Activated T-helper 1 cell treated with Interleukin-2 at 50 U/mL for 16 hours (primary cell): ENCODE measurements at places on chromosomes 6 and 20.

- no peak for DNase-seq
Observed at GRCh38 chr6:132410830-132411229, 9.6 kb upstream of the MOXD1 start.

DNA sequence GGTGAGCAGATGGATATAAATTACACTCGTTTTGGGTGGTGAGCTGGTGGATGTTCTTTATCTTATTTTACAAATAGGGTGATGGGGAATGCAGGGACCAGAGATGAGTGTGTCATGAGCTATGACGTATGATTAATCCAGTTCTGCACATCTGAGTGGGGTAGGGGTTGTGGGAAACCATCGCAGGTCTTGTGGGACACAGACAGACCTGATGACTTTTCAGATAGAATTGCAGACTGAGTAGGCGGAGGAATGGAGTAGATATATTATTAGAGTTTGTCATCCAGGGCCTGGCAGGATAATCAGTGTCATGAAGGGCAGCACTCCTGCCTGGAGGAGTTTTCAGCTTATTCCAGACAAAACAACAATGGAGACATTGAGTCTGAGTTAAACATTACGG is 12.9 kb upstream of the DSP start:
- DNase-seq: no peak

DNA sequence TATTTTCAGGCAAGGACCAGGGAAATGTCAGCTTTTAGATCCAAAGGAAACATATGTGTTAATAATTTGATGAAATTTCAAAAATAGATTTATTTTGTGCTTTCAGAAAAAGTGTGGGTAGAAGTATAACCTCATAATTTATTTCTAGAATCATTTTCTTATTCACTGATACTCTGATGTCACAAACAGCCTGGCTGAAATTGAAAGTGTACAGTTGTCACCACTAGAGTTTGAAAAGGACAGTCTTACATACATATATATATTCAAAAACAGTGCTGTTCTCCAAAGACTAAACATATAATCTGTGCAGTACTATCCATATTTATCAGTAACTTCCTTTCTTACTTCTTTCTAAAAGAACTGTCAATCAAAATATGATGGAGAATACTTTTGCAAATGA is 254.4 kb upstream of the KCNQ5 start:
- no peak for DNase-seq

DNA sequence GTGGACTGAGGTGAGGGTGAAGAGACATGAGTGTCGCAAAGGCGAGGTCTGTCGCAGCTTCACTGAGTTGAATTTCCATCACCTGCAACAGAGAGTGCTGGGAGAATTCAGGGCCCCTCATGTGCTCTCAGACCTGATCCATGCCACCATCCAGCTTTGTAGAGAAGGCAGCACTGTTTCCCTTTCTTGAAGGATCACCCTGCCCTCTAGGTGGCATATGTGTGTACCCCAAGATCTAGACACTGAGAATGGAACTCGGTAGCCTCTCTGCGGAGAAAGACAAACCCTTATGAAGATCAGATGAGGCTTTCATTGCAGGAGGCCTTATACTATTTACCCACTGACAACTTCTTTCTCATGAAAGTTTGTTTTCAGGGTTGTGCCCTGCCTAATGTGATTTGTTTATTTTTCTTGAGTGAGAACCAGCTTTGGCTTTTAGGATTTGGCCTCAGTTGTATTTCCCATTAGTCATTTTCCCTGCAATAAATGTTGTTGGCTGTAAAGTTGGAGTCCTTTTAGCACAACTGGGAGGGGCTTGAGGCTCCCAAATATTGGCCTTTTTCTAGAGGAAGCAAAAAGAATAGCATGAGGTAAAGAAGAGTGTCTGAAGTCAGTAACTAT is 811.3 kb downstream of the DHX35 start:
- no peak for DNase-seq

DNA sequence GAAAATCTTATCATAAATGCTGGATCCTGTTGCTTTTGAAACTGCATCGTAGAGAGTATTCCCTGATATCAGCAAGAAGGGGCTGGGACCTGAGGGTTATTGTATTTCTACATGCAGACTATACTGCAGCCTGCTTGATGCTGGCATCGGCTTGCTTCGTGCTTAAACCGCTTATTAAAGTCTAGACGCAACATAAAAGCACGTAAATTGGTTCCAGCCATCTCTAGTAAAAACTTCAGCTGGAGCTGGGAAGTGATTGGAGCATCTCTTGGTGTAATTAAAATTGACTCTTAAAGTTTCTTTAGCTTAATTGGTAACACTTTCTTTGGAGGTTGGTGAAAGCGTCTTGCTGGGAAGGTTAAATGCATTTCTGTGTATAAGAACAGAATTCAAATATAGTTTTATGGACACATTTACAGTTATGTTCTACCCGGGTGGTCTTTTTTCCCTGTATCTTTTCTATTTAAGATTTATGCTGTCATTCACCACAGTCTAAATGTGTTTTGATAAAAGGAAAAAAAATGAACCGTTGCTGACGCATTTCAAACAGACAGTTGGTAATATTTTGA is 139.0 kb upstream of the JAG1 start:
- no peak for DNase-seq

DNA sequence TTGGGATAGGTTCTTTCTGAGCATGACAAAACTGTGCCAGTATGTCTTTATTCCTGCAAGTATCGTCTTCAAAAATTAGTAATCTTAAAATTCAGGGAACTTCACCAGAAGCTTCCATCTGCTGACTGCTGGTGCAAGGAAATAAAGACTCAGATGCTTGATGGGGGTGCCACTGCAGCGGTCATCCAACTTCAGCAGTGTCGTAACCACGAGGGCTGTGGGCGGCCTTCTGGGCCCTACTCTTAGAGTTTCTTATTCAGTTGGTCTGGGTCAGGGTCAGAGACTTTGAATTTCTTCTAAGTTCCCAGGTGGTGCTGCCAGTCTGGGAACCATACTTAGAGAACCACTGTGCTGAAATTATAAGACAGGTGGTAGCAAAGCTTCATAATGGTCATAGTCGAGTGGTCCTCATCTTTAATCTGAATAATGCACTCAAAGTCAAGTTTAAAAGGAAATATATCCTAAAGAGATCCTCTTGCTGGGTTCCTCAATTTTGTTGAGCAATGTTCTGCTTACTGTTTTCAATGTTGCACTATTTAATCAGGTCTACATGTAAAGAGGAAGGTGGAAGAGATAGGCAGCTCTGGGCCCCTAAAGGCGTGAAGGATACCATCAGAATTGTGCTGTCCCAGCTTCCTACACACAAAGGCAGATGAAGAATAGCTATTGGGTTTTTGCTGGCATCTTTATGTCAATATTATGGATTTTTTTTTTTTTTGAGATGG is 165.4 kb upstream of the GMDS start:
- DNase-seq: no peak

DNA sequence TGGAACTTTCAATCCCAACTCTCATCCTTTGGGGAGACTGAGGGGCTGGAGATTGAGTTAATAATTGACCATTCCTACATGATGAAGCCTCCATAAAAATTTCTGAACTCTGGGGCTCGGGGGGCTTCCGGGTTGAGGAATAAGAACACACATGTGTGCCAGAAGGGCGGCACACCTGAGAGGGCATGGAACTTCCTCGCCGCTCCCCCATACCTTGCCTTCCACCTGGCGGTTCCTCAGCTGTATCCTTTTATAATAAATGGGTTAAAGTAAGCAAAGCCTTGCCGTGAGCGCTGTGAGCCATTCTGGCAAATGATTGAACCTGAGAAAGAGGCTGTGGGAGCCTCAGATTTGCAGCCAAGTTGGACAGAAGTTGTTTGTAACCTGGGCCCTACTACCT is 164.8 kb downstream of the LY86 start:
- no peak for DNase-seq

GRCh38 chr6:95279616-95280015 is 297.7 kb upstream of the MANEA start:
- DNase-seq: no peak

- no peak for DNase-seq
Observed at GRCh38 chr6:110378552-110378951, 20.4 kb upstream of the METTL24 start.
